ENCODE measurements at places on chromosomes 7 and 10.
A peak's percentile ranks its signal among the peaks of the same experiment; 100 is the strongest.

DNA sequence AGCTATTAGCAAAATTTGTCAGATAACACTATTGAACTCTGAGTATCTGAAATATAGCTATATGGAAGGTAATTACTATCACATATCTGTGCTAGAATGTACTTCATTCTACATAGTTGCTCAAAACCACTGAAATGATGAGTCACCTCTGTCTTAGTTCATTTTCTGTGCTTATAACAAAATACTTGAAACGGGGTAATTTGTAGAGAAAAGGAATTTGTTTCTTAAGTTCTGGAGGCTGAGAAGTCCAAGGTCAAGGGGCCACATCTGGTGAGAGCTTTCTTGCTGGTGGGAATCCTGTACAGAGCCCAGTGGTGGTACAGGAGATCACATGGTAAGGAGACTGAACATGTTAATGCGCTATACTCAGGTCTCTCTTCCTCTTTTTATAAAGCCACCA is 41.9 kb upstream of the TNKS2 start:
- no peak for DNase-seq

DNA sequence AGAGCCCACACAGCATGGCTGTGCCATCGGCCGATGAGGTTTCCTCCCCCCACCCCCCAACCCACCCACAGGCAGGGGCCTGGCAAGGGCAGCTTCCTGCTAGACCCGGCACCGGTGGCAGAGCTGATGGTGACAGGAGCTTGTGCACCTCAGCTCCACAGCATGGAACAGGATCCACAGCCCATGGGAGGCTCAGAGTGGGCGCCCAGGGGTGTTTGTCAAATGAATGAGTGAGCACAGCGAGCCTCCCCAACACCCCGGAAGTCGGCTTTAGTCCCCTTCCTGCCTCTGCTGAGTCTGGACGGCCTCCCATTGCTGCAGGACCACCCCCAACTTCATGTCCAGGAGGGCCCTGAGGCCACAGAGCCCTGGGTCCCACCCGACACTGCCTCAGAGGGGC is 68.9 kb downstream of the PDGFA start:
- no peak for DNase-seq

DNA sequence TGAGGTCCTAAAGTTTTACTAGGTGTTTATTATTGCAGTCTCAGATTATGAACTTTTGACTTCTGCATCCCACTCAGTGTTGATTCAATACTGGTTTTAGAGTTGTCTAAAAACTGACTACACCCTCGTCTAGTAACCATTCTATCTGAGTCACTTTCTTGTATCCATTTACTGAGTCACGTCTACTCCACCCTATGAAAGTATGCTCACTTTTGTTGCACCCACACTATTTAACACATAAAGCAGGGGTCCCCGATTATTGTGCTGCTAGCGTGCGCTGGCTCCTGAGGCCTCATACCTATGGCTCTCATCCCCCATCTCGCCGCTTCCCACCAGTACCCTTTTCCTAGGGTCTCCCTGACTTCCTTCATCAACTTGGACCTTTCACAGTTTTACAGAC is 2.0 kb downstream of the SAMD9 start:
- DNase-seq = no peak

- no peak for DNase-seq
Measured at GRCh38 chr10:6729861-6730344, 149.8 kb upstream of the PRKCQ start.

DNA sequence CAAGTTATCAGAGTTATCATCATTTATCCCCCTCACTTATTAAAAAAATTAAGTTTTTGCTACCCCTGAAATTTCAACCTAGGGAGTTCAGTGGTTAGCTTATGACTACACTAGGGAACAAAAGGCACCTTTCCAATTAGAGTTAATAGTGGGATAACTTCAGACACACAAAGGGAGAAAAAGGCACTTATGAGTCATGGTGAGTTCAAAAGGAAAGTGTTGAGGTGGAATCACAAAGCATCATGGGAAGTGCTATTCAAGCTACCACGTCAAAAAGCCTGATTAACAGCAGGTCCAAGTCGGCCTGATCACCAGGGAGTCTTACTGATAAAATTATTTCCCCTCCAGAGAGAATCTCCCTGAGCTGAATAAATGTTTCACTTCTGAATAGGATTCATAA is 165.7 kb downstream of the C7orf25 start:
- no peak for DNase-seq

DNA sequence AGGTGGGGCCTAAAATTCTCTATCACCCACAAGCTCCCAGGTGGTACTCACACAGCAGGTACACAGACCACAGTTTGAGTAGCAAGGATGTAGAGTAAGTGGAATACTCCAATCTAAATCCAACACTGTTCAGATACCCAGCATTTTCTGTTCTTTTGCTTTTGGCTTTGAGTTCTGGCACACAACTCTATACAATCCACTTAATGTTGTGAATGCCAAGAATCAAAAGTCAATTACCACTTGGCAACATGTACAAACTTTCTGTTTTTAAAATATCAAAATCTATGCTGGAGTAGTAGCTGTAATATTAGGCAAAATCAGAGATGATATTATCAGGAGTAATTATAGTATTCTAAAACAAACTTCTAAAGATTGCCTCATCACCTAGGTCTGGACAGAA is 133.4 kb upstream of the LRRTM3 start:
- DNase-seq = no peak

DNA sequence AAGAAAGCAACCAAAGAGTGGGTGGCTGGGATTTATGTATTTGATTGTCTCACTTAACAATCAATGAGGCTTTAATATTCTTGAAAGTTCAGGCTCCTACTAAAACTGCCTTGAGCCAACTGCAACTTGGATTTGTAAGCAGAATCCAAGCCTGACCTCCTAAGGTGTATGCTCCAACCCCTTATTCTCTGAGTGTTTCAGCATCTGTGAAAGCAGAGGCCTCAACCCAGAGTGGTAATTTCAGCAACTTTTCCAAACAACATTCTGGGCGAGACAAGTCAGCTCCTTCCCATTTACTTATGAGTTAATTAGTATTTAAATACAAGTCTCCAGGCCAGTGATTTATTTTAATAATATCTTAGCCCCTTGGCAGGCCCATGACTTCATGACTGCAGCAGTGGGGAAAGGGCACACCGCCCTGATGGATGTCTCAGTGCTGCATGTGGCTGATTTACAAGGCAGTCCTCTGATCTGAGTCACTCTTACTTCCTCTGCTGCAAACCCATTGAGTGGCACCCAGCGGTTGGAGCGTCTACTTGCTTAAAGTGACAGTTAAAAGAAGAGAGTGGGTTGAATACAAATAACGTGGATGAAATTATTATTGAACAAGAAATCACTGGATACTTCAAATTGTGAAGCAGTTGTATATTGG is 209.1 kb downstream of the TRIL start:
- peak; percentile 2 for DNase-seq

GRCh38 chr7:151311294-151311864 is 30.2 kb upstream of the NUB1 start:
- DNase-seq = no peak

- DNase-seq = no peak
Measured at GRCh38 chr7:70520611-70521010, 611.3 kb upstream of the GALNT17 start.

- DNase-seq = no peak
Measured at GRCh38 chr10:51964630-51965029, 265.2 kb upstream of the CSTF2T start.

DNA sequence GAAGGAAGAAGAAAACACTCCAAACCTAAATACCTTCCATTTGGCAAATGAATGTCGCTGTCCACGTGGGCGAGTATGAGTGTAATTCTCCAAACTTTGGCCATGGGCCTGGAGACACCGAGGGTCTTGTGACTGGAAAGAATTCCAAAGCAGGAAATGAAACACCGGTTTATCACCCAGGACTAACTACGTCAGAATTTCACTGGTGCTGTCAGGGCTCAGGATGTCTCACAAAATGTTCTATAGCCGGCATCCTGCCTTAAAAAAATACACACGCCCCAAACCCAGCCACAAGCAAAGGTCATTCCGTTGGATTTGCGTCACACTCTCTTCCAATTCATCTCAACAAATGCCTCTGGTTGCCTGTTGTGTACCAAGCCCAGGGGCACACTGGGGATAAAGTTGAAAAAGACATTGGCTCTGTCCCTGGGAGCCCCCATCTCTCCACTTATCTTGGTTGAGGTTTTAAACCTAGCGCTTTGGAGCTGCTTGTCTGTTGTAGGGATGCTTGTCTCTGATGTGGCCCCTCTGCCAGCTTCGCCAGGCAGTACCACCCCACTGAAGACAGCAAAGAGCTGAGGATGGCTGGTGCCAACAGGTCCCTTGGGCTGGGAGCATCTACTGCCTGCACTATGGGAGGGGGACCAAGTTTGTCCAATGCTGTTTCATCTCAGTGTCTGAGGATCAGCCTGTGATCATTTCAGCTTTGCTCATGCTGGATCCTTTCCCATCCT is 31.2 kb downstream of the GSTO2 start:
- no peak for DNase-seq

GRCh38 chr10:116049158-116049973 is 223.6 kb downstream of the GFRA1 start:
- DNase-seq = no peak

- no peak for DNase-seq
Measured at GRCh38 chr7:1703871-1704810, 34.1 kb downstream of the ELFN1 start.

- no peak for DNase-seq
Measured at GRCh38 chr10:133537546-133538545, 10.7 kb downstream of the CYP2E1 start.

GRCh38 chr7:17988141-17988540 is 39.5 kb downstream of the PRPS1L1 start:
- DNase-seq = no peak

GRCh38 chr10:14299556-14299955 is 31.2 kb downstream of the FRMD4A start:
- no peak for DNase-seq

DNA sequence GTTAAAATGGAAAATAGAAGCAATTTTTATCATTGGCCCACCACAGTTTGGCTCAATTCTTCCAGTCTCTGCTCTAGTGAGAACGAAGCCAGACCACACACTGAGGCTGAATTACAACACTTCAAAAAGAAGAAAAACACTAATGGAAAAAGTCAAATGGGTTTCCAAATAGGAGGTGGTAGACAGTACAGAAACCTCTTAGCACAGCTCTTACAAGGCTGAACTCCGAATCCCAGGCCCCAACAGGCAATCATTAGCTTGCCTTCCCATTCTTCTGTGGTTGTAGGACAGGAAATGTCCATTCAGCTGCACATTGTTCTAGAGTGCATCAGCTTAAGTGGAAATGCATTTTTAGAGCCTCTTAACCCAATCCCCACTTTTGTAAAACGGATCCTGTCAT is 115.1 kb upstream of the MEOX2 start:
- no peak for DNase-seq

GRCh38 chr10:44902941-44903545 is 8.1 kb upstream of the TMEM72 start:
- no peak for DNase-seq

- DNase-seq = no peak
Measured at GRCh38 chr7:21617916-21618390, 75.1 kb downstream of the DNAH11 start.

GRCh38 chr10:119026301-119027110 is 3.0 kb upstream of the NANOS1 start:
- DNase-seq = no peak

DNA sequence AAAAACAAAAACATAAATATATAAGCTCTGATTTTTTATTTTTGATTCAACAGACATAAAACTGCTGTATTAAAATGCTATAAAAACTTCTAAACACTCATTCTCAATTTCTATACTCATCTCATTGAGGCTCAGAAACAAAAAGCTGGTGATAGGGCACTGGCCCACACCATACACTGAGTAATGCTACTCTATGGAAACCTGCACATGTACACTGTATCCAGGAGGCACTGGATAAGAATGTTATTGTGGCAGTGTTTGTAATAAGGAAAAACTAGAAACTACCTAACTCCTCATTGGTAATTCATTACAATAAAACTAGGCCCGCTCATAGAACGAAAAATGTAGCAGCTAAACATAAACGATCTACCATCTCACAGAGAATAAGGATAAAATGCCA is 23.1 kb downstream of the ERLIN1 start:
- no peak for DNase-seq

GRCh38 chr10:34168439-34168838 is 646.7 kb downstream of the PARD3 start:
- no peak for DNase-seq

DNA sequence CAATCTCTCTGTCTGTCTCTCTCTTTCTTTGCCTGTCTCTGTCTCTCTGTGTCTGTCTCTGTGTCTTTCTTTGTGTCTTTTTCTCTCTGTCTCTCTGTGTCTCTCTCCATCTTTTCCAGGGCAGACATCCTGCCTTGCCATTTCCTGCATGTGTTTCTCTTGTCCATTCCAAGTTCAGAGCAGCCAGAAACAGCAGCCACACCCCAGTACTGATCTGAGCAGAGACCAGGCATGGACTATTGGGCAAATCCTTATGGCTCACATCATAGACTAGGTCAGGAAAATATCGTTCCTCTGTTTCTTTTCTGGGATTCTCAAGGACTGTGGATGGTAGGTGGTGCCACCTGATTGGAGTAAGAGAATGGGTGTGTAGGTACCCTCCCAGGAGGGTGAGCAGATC is 95.8 kb downstream of the RAMP3 start:
- DNase-seq = no peak

DNA sequence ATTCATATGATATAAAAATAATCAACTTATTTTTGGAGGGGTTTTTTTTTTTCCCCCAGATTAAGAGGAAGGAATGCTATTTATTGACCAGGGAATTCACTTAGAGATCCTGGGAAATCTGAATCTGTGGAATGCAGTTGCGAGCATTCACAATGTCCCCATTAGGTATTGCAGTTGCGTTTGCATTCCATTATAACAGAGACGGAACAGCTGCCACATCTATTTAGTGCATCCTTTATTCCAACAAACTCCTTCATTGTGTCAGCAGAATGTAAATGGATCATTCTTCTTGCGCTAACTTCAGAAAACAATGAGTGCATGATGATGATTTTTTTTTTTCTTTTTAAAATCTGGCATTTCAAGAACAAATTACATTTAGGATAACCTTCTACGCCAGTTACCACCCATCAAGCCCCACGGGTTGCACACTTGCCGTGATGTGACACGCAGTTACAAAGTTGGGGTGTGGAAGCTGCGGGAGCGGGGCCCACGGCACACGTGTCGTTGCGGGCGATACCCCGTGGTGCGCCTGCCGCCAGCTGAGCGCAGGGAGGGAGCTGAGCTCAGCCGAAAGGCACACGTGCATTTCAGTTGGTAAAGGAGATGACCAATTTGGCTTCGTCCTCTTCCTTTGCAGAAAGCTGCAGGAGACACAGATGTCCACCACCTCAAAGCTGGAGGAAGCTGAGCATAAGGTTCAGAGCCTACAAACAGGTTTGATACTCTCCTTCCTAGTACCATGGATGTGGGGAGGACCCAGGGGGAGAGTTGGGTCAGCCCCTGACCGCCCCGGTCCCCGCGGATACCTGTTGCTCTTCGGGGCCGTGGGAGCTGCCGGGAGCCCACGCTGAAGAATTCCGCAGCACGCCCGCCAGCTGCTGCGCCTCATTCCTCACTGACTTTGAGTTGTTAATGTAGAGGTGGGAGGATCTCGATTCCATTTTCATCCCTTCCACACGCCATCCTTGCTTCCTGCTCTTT is 175.3 kb upstream of the SH2B2 start:
- no peak for DNase-seq

Data from CD8-positive, alpha-beta T cell (primary cell).